ENCODE measurements at places on chromosomes 7 and 10.
A peak's percentile ranks its signal among the peaks of the same experiment; 100 is the strongest.

DNA sequence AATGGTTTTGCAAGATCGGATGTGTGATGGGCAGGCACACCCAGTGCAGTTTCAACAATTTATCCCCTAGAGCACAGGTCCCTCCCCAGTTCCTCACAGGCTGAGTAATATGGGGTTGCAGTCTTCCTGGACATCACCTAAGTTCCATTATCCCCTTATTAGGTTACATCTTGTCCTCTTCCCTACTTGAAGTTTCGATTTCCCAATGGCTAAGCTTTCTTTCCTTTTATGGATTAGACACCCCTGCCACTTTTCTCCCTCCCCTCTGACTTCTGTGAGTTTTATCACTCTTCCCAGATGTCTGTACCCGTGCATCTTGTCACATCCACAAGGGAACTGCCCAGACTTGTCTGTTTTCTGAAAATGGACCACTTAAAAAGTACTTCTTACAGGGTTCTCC is 2.4 kb upstream of the NIPSNAP2 start:
- DNase-seq = no peak

- DNase-seq = no peak
These were observed 17.6 kb downstream of the HTRA1 start for GRCh38 chr10:122478971-122479370.

- no peak for DNase-seq
These were observed 20.7 kb downstream of the SKAP2 start for GRCh38 chr7:26843705-26844104.

- DNase-seq = peak; percentile 68
These were observed 40.6 kb downstream of the CYP17A1 start for GRCh38 chr10:102796407-102797176.

DNA sequence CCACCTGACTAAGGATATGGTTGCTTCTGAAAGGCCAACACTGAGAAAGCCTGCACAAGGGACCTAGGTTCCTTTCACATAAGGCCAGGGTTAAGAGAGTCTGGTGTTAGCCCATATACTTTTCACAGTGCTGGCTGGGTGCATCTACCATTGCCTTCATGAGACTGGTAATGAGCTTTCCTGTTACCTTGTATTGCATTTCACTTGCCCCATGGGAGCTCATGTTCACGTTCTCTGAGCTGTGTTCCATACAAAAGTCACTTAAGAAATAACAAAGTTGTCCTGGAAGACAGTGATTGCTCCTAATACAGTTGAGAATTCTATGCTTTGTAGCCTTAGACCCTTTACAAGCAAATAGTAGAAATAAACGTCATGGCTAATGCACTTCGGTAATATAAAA is 337.8 kb upstream of the TEX47 start:
- DNase-seq = no peak

GRCh38 chr7:2196381-2197378 is 36.1 kb downstream of the MAD1L1 start:
- peak; percentile 16 for DNase-seq

GRCh38 chr10:128125944-128126764 is at the start of gene MKI67:
Gene MKI67 (minus strand): TSS chr10:128126423. CDS start chr10:128125667, 756 bp downstream.
- DNase-seq = peak; percentile 97

GRCh38 chr7:75878312-75878768 is 494 bp upstream of the RHBDD2 start:
- no peak for DNase-seq

DNA sequence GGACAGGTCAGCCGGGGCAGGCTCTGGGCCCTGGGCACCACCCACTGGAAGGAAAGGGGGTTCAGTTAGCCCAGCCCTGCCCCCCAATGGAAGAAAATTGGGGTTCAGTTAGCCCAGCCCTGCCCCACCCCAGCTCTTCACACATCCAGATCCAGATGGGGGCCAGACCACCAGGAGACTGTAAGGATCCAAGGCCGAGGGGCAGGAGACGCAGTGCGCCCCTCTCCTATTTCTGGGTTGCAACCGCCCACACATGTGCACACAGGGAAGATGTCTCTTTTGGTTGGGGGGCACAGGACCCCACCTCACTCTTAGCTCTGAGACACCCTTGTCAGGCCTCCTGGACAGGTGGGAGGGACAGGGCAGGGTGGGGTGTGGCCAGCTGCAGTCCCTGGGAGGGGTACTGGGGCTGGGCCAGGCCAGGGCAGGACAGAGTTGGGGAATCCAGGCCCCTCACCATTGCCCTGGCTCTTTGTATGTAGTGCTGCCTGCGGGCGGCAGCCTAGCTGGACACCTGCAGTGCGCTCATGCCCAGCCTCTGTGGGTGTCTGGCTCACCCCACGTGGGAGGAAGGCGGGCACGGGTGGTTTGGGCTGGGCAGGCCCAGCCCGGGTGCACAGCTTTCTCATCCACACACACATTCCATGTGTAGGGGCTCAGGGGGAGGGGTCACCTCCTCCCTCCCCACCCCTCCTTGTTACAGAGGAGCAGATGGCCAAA is 141.2 kb downstream of the LHPP start:
- DNase-seq = no peak

DNA sequence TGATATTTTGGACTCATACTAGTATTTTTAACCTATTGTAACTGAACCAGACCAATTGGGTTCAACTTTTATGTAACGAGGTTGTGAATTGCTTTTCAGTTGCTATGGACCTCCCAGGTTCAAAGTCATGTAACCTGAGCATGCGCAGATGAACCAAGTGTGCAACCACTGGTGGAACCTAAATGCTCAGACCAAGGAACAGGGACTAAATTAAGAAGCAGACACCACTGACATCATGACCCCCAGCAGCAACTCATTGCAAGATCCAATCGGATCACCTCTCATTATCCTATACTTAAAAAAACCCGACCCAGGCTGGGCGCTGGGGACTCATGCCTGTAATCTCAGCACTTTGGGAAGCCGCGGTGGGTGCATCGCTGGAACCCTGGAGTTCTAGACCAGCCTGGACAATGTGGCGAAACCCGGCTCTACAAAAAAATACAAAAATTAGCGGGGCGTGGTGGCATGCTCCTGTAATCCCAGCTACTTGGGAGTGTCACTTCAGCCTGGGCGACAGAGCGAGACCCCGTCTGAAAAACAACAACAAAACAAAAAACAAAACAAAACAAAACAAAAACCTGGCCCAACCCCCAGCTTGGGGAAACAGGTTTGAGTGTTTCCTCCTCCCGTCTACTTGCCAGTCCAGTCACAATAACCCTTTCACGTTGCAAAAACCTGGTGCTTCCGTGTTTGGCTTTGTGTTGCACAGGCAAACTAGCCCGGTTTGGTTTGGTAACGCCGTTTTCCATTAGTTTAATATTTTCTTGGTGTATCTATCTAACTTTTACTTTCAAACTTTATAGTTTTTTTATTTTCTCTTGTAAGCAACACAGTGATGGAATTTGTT is 11.3 kb upstream of the ZNF518A start:
- no peak for DNase-seq

GRCh38 chr10:29583674-29584073 is 51.1 kb downstream of the SVIL start:
- no peak for DNase-seq

- DNase-seq = no peak
These were observed 28.1 kb upstream of the FAM171A1 start for GRCh38 chr10:15399060-15399661.

- no peak for DNase-seq
These were observed 28.3 kb downstream of the TAF3 start for GRCh38 chr10:7846591-7846990.

DNA sequence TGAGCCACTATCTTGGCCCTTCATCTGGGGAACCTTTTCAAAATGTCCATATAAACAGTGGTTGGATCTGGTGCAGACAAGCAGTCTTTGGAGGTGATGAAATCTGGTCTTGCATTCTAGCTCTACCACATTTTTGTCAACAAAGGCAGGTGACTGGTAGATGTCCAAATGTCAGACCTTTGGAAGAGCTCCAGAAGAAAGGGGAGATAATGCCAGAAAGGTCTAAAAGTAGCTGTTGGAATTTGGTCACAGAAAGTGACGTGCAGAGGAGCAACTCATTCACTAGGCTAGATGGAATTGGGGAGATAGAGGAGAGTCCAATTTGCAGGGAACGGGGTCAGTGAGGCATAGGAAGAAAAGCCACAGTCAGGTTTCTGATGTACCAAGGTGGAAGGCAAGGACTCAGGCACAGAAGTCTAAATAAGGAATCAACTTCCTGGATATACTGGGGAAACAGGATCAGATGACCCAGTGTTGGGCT is 36.4 kb upstream of the WAC start:
- DNase-seq = no peak

GRCh38 chr10:3803295-3803926 is 18.4 kb upstream of the KLF6 start:
- no peak for DNase-seq

DNA sequence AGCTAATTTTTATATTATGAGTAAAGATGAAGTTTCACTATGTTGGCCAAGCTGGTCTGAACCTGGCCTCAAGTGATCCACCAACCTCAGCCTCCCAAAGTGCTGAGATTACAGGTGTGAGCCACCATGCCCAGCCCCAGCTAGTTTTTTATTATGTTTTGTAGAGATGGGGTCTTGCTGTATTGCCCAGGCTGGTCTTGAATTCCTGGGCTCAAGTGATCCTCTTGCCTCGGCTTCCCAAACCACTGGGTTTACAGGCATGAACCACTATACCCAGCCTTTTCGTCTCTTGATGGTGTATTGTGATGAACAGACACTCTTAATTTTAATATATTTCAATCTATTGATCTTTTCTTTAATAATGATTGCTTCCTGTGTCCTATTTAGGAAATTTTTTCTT is 17.7 kb downstream of the RAB19 start:
- DNase-seq = no peak

DNA sequence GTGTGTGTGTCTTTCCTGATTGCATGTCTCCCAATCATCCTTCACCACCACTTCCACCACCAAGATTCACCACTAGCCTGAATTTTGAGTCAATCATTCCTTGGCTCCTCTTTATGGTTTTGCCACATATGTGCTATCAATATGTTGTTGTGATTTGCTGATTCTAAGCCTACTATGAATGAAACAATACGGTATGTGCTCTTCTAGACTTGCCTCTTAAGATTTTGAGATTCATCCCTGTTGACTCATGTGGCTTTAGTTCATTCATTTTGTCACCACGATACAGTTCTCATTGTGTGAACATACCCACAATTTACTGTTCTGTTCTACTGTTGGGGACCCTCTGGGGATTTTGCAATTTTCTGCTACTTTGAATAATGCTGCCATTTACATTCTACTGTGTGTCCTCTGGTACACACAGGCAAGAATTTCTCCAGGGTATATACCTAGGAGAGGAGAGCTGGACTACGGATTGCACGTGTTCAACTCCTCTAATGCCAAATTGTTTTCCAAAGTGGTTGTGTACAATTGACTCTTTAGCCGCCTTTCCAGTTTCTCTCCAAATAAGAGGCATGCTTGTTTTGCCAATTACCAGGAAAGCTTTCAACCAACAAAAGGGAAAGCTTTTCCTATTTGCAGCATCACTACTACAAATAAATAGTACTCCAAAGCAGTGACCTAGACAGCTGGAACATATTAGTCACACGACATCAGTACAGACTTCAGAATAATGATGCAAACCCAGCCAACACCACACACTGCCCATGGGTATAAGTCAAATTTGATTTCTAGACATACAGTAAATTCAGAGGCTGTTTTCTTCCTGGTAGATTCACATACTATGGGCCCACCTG is 30.0 kb downstream of the SGMS1 start:
- DNase-seq = no peak

DNA sequence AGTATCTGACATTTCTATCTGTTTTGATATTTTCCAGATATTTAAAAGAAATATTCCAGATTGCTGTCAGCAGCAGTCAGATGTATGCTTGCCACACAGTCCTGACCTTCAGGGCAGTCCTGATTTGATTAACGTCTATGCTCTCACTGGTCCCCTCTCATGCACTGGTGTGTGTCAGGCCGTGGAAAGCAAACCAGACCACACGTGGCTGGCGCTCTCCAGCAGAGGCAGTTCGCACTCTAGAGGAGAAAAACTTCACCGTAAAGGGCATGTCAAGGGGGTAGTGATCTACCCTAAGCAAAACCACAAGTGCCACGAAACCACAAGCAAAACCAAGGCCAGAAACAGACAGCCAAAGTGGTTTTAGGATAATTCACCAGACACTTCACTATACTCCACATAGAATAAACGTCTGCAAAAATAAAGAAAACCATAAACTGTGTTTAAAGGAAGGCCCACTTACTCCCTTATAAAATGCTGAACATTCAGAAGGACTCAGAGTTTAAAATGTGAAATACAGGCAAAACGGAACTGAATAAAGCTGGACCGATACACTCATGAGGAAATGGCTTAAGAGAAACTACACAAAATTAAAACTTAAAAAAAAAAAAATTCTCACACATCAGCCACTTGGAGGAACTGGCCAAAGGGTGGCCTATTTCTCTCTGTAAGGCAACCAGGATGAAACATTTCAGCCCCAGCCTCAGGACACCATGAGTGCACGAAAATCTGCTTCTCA is 26.4 kb downstream of the PARP12 start:
- no peak for DNase-seq

- no peak for DNase-seq
These were observed 329.5 kb upstream of the MEOX2 start for GRCh38 chr7:16015981-16016380.

DNA sequence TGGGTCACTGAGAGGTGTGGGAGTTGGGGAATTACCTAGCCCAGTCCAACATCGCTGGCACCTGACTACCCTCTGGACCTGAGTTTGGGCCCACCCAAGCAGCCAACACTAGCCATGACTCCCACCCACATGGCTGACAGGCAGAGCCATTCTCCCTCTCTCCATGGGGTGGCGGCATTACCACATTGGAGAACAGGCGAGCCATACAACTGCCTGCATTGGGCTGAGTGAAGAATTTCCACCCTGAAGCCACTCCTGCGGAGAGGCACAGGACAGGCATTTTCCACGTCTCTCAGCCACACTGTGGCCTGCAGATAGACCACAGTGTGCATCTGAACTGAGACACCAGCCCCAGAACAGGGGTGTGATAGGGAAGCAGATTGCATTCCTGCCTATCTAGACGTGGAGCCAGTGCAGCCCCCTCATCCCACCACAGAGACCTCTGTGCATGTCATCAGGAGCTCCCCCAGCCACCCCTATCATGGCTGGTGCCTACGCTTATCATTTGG is 58.2 kb upstream of the ANTXRL start:
- DNase-seq = peak; percentile 83

DNA sequence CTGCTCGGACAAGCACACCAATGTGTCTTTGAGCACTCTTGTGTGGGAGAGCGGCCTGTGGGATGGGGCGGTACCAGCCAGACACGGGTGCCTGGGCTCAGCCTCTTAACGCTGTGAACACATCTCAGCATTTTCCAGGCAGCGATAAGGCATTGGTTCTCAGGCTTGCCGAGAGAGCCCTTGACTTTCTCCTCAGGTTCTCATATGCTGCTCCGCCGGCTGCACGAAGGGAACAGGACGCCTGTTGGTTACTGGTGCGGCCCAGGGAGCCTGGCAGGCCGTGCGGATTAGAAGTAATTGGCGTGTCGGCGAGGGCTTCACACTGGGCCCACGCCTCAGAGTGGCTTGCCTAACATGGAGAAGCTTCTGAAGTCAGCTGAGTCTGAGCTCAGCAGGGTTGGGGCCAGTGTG is 456.7 kb upstream of the FOXK1 start:
- no peak for DNase-seq
